Activated T-cell treated with anti-CD3 and anti-CD28 coated beads, Interleukin-2, amount 50 U/mL, for 72 hours (primary cell): ENCODE measurements at places on chromosomes 2 and 18. TPM values are rescaled to one million over a fixed set of nuclear protein-coding genes. Genes with fewer than 3 reads are reported as not detected.
A peak's percentile ranks its signal among the peaks of the same experiment; 100 is the strongest.

DNA sequence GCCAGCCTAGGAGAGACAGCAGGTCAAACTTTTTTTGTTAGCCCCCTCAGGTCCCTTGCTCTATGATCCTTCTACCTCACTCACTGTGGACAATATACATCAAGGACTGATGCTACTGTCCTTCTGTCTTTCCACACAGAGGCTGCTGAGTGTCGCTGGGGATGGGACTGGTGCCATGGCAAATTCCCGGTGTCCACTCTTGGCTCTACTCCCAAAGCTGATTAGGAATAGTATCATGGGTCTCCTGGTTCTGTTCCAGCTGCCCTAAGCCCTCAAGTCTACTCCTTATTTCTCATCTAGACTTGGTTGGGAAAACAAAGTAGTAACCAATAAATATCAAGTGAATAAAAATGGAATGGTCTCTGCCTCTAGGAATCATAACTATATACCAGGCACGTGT lies 441.3 kb downstream of the TGIF1 start:
- H3K4me1 ChIP-seq, result no peaks in the 10 kb centered on the region
- no peak for DNase-seq
- no peaks in the 10 kb centered on the region for H3K36me3 ChIP-seq
- no peak overlapping the region for H3K27ac ChIP-seq
- H3K27me3 ChIP-seq, result peaks cover 7% of the 10 kb centered on the region

B3GNT7 gene
- total RNA-seq, result 0.34 TPM

MCEE gene
- total RNA-seq, result 20.8 TPM

DNA sequence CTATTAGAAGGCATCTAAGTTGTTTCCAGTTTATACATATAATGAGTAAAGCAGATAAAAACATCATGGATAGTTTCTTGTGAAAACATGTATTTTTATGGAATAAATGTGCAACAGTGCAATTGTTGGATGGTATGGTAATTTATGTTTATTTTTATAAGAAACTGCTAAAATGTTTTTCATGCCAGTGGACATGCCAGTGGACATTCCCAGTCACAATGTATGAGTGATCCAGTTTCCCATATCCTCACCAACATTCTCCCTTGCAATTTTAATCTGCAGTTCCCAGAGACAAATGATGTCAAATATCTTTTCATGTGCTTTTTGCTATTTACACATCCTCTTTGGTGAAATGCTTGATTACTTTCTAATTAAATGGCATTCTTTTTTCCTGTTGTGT lies 818.6 kb downstream of the SUCLG1 start:
- H3K27me3 ChIP-seq, result no peaks in the 10 kb centered on the region
- no peak overlapping the region for H3K4me3 ChIP-seq
- no peak overlapping the region for H3K27ac ChIP-seq

RAB17 gene
- not detected for total RNA-seq

- peaks cover 13% of the 10 kb centered on the region for H3K4me1 ChIP-seq
- DNase-seq, result no peak
- H3K4me3 ChIP-seq, result no peak overlapping the region
- H3K36me3 ChIP-seq, result no peaks in the 10 kb centered on the region
- H3K27me3 ChIP-seq, result peaks cover 21% of the 10 kb centered on the region
These were observed 24.4 kb upstream of the RAB31 start for GRCh38 chr18:9683418-9684396.

DNA sequence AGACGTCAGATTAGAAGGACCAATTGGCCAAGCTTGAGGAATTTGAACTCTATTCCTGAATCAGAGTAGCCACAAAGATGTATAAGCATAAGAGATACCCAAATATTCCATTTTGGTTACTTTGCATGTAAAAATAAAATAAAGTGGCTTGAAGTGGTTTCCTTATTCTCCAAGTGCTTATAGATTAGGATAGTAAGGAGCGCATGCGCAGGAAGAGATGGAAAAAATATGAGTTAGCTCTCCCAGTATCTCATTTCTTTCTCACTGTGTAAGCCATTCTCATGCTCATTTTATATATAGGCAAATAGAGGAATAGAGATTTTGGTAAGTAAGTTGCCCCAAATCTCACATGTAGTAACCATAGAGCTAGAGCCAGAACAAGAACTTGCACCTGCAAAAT lies 241.3 kb downstream of the SETBP1 start:
- H3K27ac ChIP-seq, result no peak overlapping the region
- H3K36me3 ChIP-seq, result no peaks in the 10 kb centered on the region
- H3K4me3 ChIP-seq, result no peak overlapping the region
- peaks cover 8% of the 10 kb centered on the region for H3K27me3 ChIP-seq
- DNase-seq, result no peak

GRCh38 chr18:46474487-46475389 lies 182.3 kb downstream of the LOXHD1 start:
- no peak overlapping the region for H3K27ac ChIP-seq
- peaks cover 8% of the 10 kb centered on the region for H3K27me3 ChIP-seq
- H3K4me1 ChIP-seq, result no peaks in the 10 kb centered on the region
- H3K4me3 ChIP-seq, result no peak overlapping the region
- DNase-seq, result no peak
- no peaks in the 10 kb centered on the region for H3K36me3 ChIP-seq

DNA sequence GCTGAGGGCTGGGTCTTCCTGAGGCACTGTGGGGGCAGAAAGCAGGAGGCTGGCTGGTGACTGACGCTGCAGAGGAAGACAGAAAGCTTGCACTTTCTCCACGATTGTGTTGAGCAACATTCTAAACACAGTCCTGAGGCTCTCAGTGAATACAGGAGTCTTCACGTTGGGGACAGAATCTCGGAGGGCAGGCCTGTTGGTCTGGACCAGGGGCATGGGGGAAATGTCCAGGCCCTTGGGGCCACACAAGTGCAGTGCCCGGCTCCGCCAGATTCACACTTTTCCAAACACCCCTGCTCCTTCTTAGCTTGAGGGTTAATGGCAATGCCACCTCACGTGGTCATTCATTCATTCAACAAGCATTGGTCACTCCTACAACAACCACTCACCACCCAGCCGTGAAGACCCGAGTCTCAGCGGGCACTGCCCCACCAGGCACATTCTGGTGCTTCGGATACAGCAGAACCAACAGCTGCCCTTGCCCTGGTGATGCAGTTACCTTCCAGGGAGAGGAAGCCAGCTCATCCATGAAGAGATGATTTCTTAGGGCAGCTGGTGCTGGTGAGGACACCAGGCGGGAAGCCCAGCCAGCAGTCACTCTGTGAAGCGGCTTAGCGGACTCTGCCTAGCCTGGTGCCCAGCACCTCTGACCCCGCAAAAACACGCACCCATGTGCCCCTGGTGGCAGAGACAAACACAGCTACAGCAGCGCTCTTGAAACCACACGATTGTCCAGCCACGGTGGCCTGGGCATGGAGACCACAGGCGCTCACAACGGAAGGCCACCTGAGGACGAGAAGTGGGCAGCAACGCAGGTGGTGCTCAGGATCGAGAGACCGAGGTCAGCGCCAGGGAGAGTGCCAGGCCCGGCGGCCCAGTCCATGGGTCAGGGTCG lies 10.9 kb upstream of the GPC1 start:
- no peak overlapping the region for H3K4me3 ChIP-seq
- H3K4me1 ChIP-seq, result peaks cover 26% of the 10 kb centered on the region
- H3K27ac ChIP-seq, result no peak overlapping the region
- DNase-seq, result no peak
- peaks cover 12% of the 10 kb centered on the region for H3K27me3 ChIP-seq

DNA sequence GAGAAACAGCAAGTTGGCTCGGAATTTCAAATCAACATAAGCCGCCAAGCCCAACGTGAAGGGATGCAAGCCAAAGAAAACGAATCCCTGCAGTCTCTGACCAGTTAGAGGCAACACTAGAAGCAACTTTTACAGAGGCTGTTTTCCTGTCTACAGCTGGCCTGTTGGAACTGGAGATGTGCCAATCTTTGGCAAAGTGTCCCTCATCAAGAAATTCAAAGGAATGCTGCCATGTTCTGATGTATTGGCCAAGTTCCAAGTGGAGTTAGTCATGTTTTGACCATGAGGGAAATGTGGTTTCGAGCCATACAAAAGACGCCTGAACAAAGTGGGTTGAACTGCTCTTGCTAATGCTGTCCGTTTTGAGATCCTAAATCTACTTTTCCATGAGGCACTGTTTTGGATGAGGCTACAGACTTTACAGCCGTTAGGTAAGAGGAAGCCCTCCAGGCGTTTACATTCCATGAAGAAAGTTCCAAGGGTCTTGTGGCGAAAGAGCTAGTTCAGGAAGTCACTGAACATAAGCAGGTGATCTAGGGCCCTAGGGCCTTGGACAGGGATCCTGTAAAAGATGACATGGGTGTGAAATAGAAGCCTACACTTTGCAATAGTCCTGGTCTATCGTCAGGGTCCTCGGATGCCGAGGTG lies 140.7 kb upstream of the PXDN start:
- no peaks in the 10 kb centered on the region for H3K4me1 ChIP-seq
- H3K27me3 ChIP-seq, result peaks cover 15% of the 10 kb centered on the region
- H3K36me3 ChIP-seq, result no peaks in the 10 kb centered on the region
- DNase-seq, result no peak

SETBP1 gene
- 3.8 TPM for total RNA-seq

ITM2C gene
- total RNA-seq, result 42.8 TPM

CXCR1 gene
- total RNA-seq, result not detected

- H3K36me3 ChIP-seq, result peaks cover 2% of the 10 kb centered on the region
- no peak overlapping the region for H3K27ac ChIP-seq
- H3K4me1 ChIP-seq, result no peaks in the 10 kb centered on the region
- no peak for DNase-seq
These were observed 473.7 kb upstream of the SALL3 start for GRCh38 chr18:78505851-78506461.

DNA sequence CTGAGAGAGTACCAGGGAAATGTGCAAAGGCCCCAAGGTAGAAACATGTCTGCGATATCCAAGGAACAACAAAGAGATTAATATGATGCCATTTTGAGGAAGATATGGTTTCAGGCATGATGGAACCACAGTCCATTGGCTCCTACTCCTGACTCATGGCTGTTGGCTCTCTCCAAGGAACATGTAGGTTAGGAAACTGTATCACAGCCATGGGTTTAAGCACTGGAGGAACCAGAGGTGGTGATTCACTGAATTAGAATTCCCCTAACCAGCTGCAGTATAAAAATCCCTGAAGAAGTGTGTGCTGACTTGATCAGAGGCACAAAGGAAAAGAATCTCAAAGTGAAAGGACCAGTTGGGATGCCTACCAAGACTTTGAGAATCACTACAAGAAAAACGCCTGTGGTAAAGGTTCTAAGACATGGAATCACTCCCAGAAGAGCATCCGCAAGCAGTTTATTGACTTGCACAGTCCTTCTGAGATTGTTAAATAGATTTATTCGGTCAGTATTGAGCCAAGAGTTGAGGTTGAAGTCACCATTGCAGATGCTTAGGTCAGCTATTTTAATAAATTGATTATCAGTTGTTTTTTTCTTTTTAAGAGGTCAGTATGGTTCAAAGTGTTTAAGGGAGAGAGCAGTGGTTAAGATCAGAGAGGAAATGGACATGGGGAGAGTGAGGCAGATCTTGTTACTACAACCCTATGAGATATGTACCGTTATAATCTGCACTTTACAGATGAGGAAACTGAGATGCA lies 110.7 kb upstream of the OTX1 start:
- DNase-seq, result no peak
- peaks cover 7% of the 10 kb centered on the region for H3K4me1 ChIP-seq
- no peaks in the 10 kb centered on the region for H3K27me3 ChIP-seq
- peak overlapping the region; percentile 17 for H3K27ac ChIP-seq

GRCh38 chr18:23498877-23499276 lies 4.4 kb upstream of the RMC1 start:
- no peak overlapping the region for H3K4me3 ChIP-seq
- H3K36me3 ChIP-seq, result peaks cover 3% of the 10 kb centered on the region
- peaks cover 32% of the 10 kb centered on the region for H3K4me1 ChIP-seq
- DNase-seq, result peak; percentile 76
- H3K27me3 ChIP-seq, result no peaks in the 10 kb centered on the region

PKDCC gene
- not detected for total RNA-seq

C1QL2 gene
- not detected for total RNA-seq

DNA sequence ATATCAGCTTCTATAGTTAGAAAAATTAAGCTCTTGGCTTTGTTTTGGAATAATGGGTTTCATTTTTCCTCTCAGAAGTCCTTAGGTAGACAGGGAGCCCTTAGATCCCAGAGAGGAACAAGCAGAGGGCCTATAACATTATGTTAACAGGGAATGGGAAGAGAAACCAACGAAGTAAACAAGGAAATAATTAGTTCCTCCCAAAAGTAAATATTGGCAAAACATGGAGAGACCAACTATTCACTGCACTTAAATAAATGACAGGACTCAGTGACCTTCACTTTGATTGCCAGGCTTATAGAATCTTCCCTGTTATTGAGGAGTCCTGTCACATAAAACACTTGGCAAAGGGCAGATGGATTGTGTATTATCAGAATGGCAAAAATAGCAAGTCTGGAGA lies 5.3 kb downstream of the CRIM1 start:
- H3K27ac ChIP-seq, result no peak overlapping the region
- H3K4me1 ChIP-seq, result peaks cover 25% of the 10 kb centered on the region
- DNase-seq, result no peak

TSPYL6 gene
- total RNA-seq, result not detected

LINC00305 gene
- total RNA-seq, result not detected

ABCB11 gene
- not detected for total RNA-seq

DNA sequence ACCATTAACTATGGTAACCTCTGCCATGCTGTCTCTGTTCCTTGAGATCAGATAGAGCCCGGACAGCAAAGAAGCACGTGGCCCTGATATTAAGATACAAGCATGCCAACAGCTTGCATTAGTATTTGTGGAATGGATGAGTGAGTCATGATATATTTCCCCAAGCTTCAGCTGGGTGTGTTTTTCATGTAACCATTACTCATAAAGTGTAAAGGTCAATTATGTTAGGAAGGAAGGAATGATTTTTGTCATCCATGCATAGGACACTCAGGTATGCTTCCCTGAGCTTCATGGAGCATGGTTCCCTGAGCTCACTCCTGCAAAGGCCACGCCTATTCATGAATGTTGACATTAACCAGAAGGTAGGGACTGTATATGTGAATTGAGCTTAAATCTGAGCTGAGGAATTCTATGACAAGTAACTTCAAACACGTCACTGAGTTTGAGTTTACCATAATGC lies 74.6 kb downstream of the ARL4C start:
- no peaks in the 10 kb centered on the region for H3K27me3 ChIP-seq
- H3K4me3 ChIP-seq, result peak overlapping the region; percentile 75
- DNase-seq, result no peak

GRCh38 chr2:45074713-45075112 lies 65.5 kb upstream of the SIX2 start:
- H3K27me3 ChIP-seq, result no peaks in the 10 kb centered on the region
- H3K4me3 ChIP-seq, result no peak overlapping the region
- H3K27ac ChIP-seq, result no peak overlapping the region
- no peaks in the 10 kb centered on the region for H3K36me3 ChIP-seq
- H3K4me1 ChIP-seq, result no peaks in the 10 kb centered on the region

DNA sequence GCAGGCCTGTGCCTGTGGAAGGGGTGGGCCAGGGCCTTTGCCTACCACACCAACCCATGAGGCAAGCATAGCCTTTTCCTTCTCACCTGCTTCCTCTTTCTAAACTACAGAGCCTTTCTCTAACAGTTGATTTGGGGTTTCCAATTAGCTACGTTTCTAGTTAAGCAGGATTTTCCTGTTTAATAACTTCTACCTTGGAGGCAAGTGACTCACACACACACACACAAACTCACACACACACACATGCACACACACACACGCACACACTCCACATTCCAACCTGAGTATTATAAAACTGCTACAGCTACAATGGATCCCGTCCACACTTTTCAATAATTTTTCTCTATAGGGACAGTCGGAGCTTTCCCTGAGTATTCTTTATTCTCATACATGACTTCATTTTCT lies 84.9 kb downstream of the SOX11 start:
- no peak overlapping the region for H3K4me3 ChIP-seq
- H3K27ac ChIP-seq, result no peak overlapping the region
- H3K4me1 ChIP-seq, result no peaks in the 10 kb centered on the region
